HL-60 (cell line): ENCODE measurements at places on chromosomes 1 and 21.

DNA sequence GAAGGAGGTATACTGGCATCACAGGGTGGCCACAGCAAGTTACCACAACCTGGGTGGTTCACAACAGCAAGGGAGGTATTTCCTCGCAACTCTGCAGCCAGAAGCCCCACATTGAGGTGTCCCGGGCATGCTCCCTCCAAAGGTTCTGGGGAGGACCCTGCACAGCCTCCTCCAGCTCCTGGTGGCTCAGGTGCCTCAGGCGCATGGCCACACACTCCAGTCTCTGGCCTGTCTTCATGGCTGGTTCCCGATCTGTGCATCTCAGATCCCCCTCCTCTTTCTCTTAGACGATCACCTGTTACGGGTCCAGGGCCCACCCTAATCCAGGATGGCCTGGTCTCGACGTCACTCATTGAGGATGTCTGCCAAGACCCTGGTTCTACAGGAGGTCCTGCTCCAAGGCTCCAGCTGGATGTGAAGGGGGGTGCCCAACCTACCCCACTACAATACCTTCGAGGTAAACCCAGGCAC lies 6.7 kb upstream of the ARF1 start:
- no peak for DNase-seq

DNA sequence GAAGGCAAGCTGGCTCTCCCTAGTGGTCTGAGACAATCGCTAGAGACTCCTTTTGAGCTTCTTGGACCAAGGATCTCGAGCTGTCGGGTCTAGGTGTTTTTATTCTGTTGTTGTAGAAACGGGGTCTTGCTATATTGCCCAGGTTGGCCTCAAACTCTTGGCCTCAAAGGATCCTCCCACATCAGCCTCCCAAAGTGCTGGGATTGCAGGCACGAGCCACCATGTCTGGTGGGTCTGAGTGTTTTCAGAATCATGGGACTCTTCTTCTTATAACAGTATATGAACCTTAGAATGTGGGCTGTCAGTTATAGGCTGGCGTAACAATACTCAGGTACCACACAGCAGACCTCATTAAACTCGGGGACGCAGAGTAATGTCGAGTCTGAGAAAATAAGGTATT lies 33.1 kb downstream of the DNAJC11 start:
- DNase-seq = no peak

DNA sequence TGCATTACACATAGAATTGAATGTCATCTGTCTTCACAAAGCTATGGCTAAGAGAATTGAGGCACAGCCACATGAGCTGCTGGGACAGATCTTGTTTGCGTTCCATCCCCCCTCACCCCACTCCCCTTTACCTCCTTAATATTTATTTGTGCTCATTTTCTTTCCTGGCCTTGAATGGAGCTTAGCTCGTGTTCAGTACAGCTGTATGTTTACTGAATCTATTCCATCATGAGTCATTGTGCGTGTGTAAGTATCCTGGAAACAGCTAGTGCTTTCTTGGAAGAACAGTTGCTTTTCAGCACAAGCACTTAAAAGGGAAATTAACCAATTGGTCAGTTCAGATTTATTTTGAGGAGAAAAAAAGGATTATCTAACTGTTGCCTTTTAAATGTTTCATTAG lies 14.7 kb downstream of the PROX1 start:
- DNase-seq = no peak

GRCh38 chr1:226047495-226047894 lies 15.0 kb upstream of the H3-3A start:
- peak; percentile 20 for DNase-seq

GRCh38 chr21:42387843-42388340 lies 8.0 kb downstream of the TMPRSS3 start:
- no peak for DNase-seq

DNA sequence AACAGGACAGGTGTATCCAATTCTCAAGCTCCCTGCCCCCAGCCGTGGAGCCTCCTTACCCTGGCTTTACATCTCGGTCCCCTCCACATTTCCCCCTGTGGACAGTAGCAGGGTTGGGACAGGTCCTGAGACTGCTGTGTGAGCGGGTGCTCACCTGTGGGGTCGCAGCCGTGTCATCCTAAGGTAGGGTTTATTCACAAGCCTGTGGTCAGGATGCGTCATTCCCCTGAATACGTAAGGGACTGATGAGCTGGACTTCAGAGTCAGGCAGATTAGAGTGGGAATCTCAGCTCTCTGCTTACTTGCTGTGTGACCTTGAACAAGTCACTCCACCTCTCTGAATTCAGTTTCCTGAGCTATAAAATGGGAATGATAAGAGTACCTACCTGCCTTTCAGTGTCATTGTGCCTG lies 17.7 kb downstream of the ZNF362 start:
- no peak for DNase-seq

GRCh38 chr1:37574834-37575480 lies 18.2 kb downstream of the DNALI1 start:
- no peak for DNase-seq

- peak; percentile 41 for DNase-seq
These were observed 30.0 kb upstream of the RCSD1 start for GRCh38 chr1:167599957-167600581.

DNA sequence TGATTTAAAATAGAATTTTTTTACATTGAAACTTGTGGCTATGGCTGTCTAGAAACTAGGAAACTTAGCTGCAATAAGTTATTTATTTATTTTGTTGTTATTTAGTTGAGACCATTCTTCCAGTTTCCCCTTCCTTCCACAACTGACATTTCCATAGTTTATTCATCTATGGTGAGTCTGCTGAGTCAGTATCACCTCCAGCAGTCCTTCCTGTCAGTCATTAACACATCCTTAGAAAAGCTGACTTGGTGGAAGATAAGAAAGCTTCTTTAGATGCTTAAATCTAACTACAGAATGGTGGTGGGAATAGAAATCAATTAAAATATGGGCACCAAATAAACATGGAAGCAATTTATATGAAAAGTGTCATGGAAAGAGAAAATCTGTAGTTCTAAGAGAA lies 714.0 kb downstream of the RWDD3 start:
- DNase-seq = no peak

- no peak for DNase-seq
These were observed 648.2 kb downstream of the SMYD3 start for GRCh38 chr1:245858722-245859492.

DNA sequence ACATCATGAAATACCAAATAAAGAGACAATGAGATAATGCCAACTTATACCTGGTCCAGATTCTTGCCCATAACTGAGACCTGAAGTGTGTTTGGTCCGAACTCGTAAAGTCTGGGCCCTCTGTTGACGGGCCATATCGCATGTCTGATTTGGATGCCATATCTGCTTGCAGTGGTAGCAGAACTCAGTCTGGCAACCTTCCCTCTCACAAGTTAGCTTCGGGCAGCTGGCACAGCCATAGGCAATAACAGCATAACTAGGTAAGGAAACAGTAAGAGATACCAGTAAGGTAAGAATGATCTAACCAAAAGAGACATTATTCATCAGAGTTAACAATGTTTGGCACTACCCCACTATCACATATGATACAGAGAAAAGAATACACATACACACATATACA lies 15.1 kb downstream of the RNF19B start:
- DNase-seq = no peak

DNA sequence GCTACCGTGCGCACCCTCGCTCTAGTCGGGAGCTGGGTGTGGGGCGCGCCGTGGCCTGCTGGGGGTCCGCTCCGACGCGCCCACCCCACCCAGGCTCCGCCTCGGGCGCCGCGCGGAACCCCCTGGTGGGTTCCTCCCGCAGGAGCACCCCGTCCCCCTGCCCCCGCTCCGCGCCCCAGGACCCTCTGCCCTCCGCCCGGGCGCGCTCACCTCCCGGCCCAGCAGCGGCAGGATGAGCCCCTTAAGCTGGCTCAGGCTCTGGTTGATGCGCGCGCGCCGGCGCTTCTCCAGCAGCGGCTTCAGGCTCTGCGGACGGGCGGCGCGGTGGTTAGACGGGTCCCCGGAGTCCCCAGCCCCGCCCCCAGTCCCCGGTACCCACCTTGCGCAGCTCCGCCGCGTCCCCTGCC lies 319 bp downstream of the HES2 start:
- no peak for DNase-seq

- DNase-seq = no peak
These were observed 278.6 kb downstream of the SIPA1L2 start for GRCh38 chr1:232351335-232351734.

GRCh38 chr1:171799166-171799565 lies 17.7 kb downstream of the METTL13 start:
- no peak for DNase-seq

- DNase-seq = no peak
These were observed 161.4 kb downstream of the VAV3 start for GRCh38 chr1:107803579-107803978.

GRCh38 chr1:235995511-235995910 lies 69.4 kb downstream of the NID1 start:
- DNase-seq = no peak
